Cardiac septum (tissue), 1 donor: ENCODE measurements at places on chromosomes 5 and 9. TPM values are rescaled to one million over a fixed set of nuclear protein-coding genes. Genes with fewer than 3 reads are reported as not detected.

Gene ZNF367
- total RNA-seq = 2.1 TPM

Gene PCSK1
- total RNA-seq = 0.27 TPM

Gene TAF11L5
- total RNA-seq = not detected

Gene LECT2
- total RNA-seq = not detected

Gene TENT4A
- total RNA-seq = 18.4 TPM

Gene NAIP
- 9.2 TPM for total RNA-seq

Gene IARS1
- 69.5 TPM for total RNA-seq

Gene MTAP
- total RNA-seq = 13.0 TPM

Gene TAF11L6
- total RNA-seq = not detected

DNA sequence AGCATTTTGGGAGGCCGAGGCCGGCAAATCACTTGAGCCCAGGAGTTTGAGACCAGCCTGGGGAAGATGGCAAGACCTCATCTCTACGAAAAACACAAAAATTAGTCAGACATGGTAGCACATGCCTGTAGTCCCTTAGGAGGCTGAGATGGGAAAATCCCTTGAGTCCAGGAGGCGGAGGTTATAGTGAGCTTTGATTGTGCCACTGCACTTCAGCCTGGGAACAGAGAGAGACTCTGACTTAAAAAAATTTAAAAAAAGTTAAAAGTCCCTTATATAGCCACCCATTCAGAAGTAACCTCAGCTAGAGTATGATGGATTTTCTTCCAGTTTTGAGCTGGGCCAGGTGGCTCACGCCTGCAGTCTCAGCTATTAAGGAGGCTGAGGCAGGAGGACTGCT is 72.4 kb downstream of the UGCG start:
- no peak for DNase-seq

GRCh38 chr9:2743937-2744529 is 26.7 kb downstream of the KCNV2 start:
- no peak for DNase-seq

DNA sequence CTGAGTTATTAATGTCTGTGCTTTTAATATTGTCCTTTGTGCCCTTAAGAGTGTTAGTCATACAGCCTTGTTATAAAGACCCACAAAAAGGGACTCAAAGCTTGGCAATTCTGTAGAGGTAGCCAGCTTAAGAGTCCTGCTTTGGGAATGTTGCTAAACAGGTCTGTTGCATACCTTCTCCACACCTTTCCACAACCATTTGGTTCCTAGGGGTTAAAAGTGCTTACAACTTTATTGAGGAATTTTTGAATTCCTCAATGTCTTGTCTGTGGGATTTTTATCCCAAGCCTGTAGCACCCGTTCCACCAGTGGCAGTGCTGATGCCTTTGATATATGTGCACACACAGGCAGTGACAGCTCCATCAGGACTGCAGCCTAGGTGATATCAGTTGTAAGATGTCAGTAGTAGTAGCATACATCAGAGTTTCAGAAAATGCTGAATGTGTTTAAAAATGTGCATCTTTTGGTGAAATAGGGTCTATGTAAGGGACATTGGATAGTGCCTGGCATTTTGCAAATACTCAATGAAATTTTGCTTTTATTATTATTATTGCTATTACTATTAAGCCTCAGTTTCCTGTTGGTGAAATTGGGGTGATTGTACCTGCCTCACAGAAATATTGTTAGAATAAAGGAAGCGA is 68.5 kb downstream of the WWC1 start:
- DNase-seq = no peak

DNA sequence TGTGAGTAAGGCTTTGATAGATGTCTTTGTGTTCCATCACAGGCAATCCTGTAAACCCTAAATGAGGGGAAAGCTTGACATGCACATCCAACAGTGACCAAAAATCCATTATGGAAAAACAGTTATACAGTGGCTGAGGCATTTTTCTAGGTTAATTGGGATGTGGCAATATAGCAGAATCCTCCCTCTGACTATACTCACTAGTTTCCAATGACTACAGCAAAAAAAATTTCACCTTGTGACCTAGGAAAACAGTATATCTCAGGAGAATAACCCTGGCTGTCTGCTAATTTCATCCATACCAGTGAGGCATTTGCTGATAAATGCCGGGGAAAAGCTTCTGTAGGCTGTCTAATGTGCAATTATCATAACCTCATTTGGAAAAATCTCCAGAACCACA is 49.9 kb upstream of the SNCAIP start:
- no peak for DNase-seq

- no peak for DNase-seq
These were observed 52.0 kb upstream of the SNCAIP start for GRCh38 chr5:122259995-122260394.

DNA sequence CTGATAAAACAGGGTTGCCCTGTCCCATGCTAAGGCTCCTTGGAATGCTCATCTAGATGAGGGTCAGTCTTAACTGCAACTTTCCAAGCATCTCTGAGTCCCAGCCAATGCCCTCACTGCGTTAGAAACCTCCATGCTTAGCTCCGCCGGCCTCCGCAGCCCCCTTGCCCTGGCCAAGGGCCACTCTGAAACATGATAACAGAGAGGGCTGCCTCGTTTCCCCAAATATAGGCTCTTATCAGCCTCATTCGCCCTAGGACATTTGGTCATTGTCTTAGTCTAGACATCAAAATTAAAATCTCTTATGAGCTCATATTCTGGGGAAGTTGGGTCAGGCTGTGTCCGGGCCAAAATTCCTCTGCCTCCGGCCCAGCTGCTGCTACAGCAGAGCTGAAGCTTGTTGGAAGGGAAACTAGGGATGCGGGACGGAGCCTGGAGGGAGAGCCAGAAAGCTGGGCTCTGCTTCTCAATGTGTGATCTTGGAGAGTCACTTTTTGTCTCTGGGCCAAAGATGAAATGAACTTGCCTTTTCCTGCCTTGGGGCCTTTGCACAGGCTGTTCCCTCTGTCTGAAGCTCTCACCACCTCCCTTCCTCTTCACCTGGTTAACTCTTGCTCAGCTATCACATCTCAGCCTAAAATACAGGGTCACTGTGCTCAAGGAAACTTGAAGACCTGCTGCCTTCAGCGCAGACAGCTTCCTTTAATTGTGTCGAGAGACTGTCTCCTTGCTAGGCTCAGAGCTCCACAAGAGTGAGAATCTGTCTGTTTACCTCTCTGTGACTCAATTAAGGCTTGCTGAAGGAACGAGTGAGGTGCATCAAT is 191.3 kb downstream of the RGS3 start:
- no peak for DNase-seq

GRCh38 chr5:33933723-33934169 is 2.4 kb upstream of the RXFP3 start:
- DNase-seq = no peak

DNA sequence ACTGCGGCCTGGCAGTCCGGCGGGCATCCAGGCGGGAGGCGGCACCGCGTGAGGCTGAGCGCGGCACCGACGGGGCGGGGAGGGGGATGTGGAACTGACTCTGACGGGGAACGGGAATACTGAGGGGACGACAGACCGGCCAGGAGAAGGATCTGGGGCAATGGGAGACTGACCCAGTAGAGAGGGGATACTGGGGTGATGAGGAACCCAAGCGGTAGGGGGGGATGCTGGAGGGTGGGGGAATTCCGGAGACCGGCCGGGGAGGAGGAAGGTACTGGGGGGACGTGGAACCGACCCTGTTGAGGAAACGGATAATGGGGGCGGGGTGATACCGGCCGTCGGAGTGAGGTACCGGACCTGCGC is 423 bp downstream of the IPPK start:
- no peak for DNase-seq

- DNase-seq = no peak
These were observed 446.7 kb upstream of the GRAMD2B start for GRCh38 chr5:125976421-125977000.

GRCh38 chr9:110468950-110469349 is 110.6 kb downstream of the SVEP1 start:
- DNase-seq = no peak

GRCh38 chr9:13705373-13705772 is 425.9 kb upstream of the MPDZ start:
- no peak for DNase-seq

GRCh38 chr9:72274916-72275315 is 90.1 kb downstream of the ZFAND5 start:
- no peak for DNase-seq

DNA sequence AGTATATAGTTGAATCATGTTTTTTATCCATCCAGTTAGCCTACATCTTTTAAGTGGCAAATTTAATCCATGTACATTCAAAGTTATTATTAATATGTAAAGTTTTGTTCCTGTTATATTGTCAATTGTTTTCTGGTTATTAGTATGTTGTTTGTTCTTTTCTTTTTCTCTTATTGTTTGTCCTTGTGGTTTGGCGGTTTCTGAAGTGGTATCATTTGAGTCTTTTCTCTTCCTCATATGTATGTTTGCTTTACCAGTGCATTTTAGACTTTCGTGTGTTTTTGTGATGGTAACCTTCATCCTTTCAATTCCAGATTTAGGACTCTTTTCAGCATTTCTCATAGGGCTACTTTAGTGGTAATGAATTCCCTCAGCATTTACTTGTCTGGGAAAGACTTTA is 130.4 kb upstream of the RFX3 start:
- DNase-seq = no peak

DNA sequence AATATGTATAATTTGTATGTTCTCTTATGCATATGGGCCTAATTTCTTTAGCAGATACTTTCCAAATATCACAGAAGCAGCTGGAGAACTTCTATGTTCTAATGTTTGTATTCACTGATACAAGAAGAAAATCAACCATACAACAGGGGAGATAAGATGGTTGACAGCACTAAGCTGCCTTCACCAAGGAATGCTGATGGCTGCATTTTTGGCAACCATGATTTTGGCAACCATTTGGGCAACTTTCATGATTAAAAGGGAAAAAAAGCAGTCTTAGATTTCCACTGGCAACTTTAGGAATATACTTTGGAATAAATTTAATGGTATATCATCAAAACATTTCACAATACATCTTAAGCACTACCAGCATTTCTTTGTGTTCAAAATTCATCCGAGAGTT is 740.3 kb upstream of the CDH6 start:
- no peak for DNase-seq

DNA sequence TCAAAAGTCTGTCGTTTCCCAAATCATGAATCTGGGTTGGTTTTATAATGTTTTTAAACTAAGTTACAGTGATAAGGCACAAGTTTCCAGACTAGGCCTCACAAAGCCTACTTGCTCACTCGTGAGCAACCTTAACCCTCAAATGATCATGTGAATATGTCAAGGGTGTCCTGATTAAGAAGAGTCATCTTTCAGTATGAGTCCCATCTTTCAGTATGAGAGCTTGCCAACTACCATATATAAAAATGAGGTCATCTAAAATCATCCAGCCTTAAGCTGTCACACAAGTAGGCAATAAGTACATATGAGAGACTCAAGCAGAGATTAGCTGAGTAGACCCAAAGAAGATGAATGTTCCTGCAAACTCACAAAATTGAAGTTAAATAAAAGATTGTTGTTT is 668.4 kb upstream of the FAM174A start:
- DNase-seq = no peak

GRCh38 chr5:115749016-115749415 is 67.4 kb downstream of the CDO1 start:
- no peak for DNase-seq
